ENCODE measurements at places on chromosomes 1 and 21.

- peak; percentile 90 for DNase-seq
Measured at GRCh38 chr1:40039757-40040510, 595 bp upstream of the CAP1 start.

DNA sequence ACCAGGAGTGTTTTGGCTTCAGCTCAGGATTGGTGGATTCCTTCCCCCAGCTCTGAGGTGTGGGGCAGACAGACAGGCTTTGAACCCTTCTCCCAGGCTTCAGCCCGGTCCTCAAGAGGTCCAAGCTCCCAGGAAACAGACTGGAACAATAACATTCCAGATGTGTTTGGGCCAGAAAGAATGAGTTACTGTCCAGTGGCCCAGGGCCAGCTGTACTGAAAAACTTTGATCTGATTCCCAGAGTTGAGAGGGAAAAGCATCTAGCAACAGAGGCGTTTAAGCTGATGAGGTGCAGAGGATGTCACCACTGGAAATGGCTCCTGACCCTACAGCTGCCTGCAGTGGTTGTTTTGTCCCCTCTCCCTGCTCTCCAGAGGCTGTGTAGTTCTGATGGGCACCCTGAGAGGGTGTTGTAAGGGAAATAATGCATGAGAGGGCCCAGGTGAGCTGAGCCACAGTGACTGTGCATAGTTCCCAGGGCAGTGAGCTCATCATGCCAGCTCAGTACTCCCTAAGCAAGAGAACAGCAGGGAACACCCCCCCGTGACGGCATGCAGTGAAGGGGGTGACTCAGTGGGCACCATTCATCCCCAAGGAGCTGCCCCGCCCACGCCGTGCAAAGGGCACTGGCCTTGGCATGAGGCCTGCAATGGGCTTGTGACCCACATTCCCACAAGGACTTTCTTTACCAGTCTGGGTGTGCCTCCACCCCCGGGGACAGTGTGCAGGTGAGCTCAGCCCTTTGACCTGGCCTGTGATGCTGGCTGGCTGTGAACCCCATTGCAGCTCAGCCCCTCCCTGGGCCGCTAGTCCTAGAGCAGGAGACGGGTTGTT is 13.8 kb upstream of the SFN start:
- DNase-seq = peak; percentile 41

DNA sequence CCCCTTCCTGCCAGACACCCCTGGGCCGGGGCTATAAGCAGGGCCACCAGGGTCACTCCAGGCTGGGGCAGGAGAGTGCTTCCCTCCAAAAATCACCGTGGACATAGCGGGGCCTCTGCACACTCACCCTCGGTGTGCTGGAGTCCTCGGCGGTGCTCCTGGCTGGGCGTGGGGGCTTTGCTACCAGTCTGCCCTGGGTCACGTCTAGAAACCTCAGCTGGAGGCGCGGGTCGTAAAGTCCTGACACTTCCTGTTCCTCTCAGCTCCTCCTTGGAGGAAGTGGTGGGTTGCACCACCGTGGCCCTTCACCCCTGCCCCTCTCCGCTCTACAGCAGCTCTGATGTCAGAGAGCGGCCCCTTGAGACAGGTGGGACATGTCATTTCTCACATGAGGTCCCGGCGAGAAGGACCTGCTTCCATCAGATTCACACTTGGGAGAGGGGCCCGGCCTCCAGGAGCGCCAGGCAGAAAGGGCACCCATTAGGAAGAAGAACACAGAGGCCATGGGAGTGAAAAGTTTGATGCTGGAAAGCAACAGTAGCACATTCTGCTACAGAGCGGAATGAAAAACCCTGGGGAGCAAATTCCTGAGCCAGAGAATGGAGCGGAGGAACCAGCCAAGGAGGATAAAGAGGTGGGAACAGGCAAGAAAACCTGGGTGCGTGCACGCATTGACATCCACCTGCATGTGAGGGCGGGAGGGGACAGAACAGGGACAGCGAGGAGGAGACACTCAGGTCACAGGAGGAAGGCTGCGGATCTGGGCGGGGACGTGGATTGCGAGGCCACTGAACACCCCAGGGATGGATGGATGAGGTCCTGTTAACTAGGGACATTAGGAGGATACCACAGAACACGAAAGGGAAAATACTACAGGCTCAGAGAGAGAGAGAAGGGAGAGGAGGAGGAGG is at the start of gene ITGB2:
Gene ITGB2, minus strand, starts transcription at position 206 of the 911 bp plus-strand sequence. CDS start 10,117 bp downstream, outside the sequence.
- DNase-seq = no peak

DNA sequence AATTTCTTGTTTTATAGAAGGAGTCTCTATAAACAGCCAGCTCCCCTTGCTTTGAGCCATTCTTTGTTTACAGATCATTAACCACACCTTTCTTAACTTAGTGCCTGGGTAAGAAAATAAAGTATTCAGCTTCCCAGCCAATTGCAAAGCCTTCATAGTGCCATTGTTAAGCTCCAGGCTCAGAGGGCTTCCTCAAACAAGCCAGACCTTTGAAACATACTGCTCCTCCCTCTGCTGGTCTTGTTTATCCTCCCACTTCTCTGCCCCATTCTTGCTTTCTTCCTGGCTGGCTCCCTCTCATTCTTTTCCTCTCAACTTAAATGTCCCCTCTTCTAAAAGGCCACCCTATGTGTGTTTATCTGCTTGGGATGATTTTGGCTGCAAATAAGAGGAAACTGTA is 319.4 kb upstream of the ST6GALNAC5 start:
- DNase-seq = peak; percentile 11

DNA sequence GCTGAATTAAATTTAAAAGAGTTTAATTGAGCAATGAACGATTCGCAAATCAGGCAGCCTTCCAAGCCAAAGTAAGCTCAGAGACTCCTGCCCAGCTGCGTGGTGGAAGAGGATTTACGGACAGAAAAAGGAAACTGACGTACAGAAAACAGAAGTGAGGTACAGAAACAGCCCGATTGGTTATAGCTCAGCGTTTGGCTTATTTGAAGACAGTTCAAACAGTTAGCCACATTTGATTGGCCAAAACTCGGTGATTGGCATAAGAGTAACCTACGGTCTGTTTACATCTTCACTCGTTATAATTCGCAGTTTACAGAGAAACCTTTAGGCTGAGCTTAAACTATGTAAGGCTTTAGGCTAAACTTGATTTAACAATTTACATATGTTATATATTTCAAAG is 46.9 kb downstream of the CR1L start:
- DNase-seq = no peak

DNA sequence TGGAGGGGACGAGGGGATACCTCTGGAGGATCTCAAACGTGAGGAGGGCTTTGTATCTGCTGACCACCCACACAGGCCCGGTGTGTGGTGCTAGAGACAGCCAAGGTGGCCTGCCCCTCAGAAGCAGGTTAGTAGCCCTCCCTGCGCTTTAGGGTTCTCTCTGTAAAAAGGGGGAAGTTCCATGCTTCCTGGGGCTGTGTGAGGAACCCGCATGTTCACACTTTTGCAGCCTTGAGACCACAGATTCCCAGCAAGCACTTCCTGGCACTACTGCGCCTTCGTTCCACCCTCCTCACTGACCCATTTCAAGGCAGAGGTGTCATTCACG is 7.9 kb upstream of the GUCA2B start:
- no peak for DNase-seq

DNA sequence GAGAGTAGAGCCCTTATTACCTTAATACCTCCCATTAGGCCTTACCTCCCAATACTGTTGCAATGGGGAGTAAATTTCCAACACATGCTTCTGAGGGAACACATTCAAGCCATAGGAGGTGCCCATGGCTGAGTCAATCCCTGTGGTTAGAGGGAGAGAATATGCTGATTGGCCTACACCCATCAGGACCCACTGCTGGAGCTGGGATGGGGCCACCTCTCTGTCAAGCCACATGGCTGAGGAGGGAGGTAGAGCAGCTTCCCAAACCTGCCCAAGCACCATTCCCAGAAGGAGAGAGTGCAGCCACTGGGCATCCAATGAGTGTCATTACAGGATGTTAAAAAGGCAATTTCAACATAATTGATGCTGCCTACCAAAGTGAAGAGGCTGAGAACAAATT is 228.1 kb downstream of the C1orf94 start:
- DNase-seq = no peak

GRCh38 chr21:27101523-27101922 is 134.6 kb upstream of the ADAMTS5 start:
- DNase-seq = peak; percentile 19

DNA sequence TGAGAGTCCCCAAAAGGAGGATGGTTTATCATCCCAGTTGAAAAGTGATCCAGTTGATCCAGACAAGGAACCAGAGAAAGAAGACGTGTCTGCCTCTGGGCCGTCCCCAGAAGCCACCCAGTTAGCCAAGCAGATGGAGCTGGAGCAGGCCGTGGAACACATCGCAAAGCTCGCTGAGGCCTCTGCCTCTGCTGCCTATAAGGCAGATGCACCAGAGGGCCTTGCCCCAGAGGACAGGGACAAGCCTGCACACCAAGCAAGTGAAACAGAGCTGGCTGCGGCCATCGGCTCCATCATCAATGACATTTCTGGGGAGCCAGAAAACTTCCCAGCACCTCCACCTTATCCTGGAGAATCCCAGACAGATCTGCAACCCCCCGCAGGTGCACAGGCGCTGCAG is 43.3 kb downstream of the ZBTB17 start:
- DNase-seq = no peak

Measured in choroid plexus epithelial cell (primary cell).